ENCODE measurements at places on chromosomes 3 and 15.

DNA sequence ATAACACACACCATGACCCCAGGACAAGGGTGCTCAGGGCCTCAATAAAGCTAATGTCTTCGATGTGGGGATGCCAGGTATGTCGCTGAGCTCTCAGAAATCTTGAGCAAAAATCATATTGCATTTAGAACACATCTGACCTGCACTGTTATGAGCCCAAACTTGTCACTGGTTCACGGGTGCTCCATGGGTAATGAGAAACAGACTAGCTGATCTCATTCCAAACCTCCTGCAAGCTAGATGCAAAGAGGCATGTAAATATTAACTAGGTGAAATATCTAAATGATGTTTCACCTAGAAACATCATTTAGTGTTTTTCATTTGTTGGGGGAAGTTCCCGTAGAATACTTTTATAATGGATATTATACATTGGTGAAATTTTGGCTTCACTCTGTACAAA, 549.4 kb downstream of the OCA2 start:
- DNase-seq: no peak

GRCh38 chr3:52193065-52193464, 4.9 kb upstream of the ALAS1 start:
- DNase-seq: peak; percentile 74

- no peak for DNase-seq
Measured at GRCh38 chr3:177537612-177538011, 340.3 kb upstream of the TBL1XR1 start.

- DNase-seq: no peak
Measured at GRCh38 chr3:177820683-177821316, 623.5 kb upstream of the TBL1XR1 start.

- DNase-seq: no peak
Measured at GRCh38 chr3:56200251-56200650, 268.0 kb downstream of the ERC2 start.
